ENCODE measurements at places on chromosomes 13 and 19.

GRCh38 chr19:2150794-2151338 lies 500 bp downstream of the AP3D1 start:
- DNase-seq = no peak

DNA sequence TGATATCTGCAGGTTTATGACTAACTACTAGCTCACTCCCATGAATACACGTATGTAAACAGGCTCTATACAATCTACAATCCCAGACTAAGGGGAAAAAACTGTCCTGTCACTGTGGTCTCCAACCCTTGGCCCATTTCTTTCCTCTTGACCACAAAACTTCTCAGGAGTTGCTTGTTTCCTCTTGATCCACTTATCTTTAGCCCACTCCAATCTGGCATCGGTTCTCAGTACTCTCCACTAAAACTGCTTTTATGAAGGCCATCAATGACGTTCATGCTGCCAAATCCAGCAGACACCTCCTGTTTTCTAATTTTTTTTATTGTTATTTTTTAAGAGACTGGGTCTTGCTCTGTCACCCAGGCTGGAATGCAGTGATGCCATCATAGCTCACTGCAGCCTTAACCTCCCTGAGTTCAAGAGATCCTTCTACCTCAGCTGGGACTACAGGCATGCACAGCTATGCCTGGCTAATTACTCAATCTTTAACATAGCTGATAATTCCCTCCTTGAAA lies 31.9 kb upstream of the USPL1 start:
- DNase-seq = peak; percentile 84

- no peak for DNase-seq
Observed at GRCh38 chr13:91085127-91085526, 262.4 kb upstream of the MIR17HG start.

GRCh38 chr13:104355041-104355670 lies 1288.9 kb upstream of the SLC10A2 start:
- DNase-seq = no peak

DNA sequence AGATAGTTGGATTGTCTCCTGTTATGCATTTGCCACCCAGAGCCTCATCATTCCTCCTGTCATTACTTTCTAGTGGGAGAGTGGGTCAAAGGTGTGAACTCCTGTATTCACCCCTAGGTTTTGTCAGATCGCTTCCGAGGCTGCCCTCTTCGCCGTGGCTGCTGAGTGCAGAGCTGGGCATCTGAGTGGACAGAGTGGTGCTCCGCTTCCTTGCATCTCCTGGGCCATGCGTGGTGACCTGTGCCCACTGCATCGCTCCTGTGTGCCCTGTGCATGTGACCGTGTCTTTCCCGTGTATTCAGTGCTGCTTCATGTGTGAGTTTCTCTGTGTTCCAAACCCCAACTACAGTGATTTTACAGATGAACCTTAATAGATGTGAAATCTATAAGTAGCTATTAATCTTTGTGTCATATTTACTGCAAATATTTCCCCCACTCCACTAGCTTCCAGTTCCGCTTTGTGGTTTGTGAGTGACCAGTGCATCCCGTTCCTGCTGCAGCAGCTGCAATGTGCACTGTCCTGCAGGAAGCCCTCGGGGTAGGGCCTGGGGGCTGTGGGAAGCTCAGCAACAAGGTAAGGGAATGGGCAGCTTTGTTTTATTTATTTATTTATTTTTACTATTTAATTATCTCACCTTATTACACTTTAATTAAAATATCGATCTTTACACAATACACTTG lies 53.1 kb downstream of the C13orf46 start:
- no peak for DNase-seq

GRCh38 chr13:51914137-51914493 lies 52.3 kb downstream of the CCDC70 start:
- no peak for DNase-seq

GRCh38 chr19:18436671-18437490 lies 1.1 kb downstream of the ISYNA1 start:
- no peak for DNase-seq

- no peak for DNase-seq
Observed at GRCh38 chr13:76692346-76692745, 193.9 kb downstream of the KCTD12 start.

- DNase-seq = no peak
Observed at GRCh38 chr13:113540523-113540922, 44.0 kb upstream of the TFDP1 start.

DNA sequence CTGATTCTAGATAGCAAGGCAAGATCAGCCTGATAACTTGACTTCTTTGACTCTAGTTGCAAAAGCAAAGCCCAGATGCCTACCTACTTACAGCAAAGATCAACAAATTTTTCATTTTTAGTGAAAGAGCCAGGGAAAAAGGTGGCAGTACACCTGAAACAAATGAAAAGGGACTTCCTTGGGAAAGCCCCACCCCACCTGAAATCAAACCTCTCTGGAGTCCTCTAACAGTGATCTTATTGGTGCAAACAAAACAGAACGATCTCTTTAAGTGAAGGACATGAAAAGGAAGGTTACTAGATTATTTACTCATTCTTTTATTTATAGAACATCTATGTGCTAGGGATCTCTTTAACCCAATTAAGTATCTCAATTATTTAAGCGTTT lies 507 bp upstream of the LCP1 start:
- DNase-seq = no peak

- DNase-seq = no peak
Observed at GRCh38 chr19:28487999-28488398, 725.0 kb downstream of the UQCRFS1 start.

GRCh38 chr13:95118541-95119324 lies 182.5 kb downstream of the ABCC4 start:
- DNase-seq = no peak

GRCh38 chr19:46962030-46962570 lies 57.5 kb upstream of the NPAS1 start:
- no peak for DNase-seq

GRCh38 chr19:39251846-39252245 lies 3.2 kb upstream of the IFNL4 start:
- DNase-seq = no peak

DNA sequence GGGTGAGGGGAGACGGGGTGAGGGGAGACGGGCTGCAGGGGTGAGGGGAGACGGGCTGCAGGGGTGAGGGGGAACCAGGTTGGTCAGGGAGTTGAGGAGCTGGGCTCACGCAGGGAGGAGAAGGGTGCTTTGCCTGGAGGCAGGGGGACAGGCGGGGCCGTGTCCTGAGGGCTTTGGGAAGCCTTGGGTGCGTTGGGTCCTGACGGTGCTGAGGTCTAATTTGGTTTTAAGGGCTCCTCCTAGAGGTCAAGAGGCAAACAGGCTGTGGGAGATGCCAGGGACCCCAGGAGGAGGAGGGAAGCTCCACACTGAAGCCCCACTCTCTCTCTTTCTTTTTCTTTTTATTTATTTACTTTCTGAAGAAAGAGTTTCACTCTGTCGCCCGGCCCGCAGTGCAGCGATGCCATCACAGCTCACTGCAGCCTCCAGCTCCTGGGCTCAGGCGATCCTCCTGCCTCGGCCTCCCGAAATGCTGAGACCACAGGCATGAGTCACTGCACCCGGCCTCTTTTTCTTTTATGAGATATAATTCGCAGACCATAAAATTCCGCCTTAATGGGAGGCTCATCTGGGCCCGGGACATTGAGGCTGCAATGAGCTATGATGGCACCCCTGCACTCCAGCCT lies 9.3 kb upstream of the MISP start:
- peak; percentile 20 for DNase-seq

DNA sequence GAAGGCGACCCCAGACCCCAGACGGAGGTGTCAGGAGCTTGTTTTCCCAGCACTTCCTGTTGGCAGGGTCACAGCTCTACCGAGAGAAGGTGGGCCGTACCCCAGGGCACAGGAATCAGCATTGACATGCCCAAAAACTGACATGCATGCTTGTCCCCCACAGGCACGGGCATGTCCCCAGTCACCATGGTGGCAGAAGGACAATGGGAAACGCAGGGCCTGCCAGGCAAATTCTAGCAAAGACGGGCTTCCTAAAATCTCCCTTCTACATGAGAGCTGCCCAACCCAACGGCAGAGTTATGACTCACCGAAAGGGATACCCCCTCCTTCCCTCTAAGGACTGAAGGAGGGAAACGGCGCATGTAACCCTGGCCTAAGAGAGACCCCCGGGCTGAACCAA lies 18.5 kb downstream of the TSHZ3 start:
- no peak for DNase-seq

GRCh38 chr19:15394426-15394825 lies 14.8 kb upstream of the AKAP8 start:
- DNase-seq = no peak

DNA sequence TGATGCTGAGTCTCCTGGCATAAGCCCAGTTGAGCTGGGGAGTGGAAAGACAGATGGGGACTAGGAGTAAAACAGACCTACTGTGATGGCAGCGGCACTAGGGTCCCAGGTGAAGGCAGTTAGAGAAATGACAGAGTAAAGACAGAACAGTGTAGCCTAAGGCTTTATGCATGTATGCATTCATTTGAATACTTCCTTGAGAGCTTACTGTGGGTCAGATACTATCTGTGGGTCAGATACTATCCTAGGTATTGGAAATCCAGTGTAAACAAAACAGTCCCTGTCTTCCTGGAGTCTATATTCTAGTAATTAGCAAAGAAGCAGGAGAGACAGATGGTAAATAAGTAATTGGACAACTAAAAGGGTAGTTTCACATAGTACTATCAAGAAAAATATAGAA lies 73.7 kb upstream of the LRCH1 start:
- DNase-seq = no peak

DNA sequence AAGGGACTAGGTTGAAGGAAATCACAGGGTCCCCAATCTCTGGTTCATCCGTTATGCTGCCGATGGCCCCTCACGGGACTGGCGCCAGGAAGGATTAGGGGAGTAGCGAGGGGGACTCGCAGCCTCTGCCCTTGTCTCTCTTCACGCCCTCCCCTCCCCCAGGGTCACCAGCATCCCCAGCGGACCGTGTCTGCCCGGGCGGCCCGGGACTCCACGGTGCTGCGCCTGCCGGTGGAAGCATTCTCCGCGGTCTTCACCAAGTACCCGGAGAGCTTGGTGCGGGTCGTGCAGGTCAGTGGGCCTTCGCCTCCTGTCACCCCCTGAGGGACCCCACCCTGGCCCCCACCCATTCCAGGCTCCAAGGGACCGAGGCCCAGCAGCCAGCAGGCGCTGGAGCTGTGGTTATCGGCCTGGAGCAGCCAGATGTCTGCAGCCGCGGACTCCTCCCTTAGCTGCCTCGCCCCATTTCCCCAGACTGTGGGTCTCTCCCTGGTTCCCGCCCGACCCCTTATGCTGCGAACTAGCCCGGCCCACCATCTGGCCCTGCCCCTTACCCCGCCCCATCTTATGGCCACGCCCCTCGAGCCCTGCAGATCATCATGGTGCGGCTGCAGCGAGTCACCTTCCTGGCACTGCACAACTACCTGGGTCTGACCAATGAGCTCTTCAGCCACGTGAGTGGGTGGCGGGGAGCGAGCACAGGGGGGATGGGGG lies 5.4 kb downstream of the PNPLA6 start:
- DNase-seq = peak; percentile 23

DNA sequence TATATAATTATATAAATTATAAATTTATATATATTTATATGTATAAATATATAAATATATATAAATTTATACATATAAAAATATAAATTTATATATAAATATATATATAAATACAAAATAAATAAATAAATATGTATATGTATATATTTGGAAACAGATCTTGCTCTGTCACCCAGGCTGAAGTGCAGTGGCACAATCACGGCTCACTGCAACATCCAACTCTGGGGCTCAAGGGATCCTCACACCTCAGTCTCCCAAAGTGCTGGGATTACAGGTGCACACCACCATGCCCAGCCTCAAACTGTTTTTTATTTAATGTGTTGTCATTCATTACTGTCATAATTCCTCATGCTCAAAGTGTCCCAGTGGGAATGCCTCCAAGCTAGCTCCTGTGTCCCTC lies 25.2 kb upstream of the PDCD5 start:
- DNase-seq = no peak

DNA sequence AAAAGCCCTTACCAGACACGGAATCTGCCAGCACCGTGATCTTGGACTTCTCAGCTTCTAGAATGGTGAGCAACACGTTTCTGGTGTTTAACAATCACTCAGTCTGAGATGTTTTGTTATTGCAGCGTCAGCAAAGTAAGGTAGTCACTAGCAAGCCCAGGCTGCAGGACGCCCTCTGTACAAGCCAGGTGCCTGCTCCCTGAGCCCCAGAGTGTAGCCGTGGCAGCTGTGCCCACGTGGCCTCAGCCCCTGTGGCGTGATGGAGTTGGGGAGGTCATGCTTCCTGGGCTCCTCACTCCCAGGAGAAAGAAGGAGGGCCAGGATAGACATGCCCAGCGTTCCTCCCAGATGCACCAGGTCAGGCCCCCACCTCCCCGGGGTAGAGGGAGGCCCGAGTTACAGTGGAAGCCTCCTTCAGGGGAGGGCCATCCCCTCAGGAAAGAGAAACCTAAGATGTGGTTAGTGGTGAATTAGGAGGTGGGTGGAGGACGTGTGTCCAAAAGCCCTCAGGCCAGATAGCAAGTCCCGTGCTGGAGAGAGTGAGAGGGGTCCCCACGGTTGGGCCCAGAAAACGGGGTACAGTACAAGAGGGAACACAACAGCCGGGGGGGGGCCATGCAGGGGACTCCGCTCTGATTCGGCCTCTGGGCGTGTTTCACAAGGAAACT lies 169.6 kb upstream of the SOX1 start:
- DNase-seq = no peak

DNA sequence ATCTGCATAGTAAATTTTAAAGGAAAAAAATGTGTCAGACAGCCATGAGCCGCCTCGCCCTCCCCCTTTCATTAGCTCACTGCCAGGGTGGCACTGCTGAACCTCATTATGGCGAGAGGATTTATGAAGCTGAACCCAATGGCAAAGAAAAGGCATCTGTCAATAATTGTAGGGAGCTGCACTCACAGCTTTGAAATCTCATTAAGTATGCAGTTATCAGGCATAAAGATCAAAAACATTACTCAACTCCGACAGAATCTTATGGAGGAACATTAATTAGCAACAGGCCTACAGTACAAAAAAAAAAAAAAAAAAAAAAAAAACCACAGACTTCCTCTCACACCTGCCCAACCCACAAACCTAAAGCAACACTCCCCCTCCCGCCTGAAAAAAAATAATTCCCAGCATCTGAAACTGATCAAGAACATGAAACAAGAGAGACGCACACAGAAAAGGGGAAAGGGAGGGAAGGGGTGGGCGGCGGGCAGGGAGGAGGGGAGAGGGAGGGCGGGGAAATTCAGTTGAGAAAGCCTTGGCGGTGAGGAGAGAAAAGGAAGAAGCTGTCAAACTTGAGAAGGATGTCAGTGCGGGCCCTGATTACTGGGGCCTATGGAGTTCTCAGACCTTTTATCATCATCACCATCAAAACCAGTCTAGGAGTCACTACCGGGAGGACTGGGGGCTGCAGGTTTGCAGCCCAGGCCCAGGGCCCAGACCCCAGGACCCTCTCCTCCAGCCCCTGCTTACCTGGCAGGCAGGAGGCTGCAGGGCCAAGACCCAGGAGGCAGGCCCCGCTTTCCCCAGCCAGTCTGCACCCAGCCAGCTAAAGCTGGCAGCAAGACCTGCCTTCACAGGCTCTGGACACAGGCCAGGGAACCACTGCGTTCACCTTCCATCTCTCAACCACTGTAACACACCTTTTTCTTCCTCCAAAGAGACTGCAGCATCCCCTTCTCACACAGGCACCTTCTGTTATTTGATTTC lies 8.9 kb downstream of the TSHZ3 start:
- no peak for DNase-seq

Measured in HT1080 (cell line).